ENCODE measurements at places on chromosomes 4 and X. TPM values are rescaled to one million over a fixed set of nuclear protein-coding genes. Genes with fewer than 3 reads are reported as not detected.

DNA sequence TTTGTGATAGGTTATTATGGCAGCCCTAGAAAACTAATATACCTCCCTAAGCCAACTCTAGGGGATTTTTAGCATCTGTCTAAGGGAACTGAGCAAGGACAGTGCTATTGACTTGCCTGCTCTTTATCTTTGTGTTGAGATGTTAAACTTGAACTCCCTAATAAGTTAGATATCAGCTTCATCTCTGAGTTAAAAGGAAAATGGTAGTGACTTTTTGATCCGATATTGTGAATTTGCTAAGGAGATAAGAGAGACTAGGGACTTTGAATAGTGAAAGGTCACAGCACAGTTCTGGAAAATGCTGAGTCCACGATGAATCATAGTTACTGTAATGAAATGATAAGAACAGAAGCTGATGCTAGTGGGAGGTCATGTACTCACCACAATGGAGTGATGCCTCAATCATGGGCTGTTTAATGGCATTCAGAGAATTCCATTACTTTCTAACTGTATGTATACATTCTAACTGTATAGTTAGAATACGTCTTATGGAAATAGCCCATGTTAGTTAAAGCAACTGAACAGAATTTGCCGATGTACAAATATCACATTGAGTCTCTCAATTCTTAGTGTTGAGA, 147.2 kb downstream of the GLRA3 start:
- DNase-seq: no peak

- no peak for DNase-seq
Observed at GRCh38 chr4:499567-499966, 557 bp downstream of the PIGG start.

GRCh38 chr4:167210166-167210565, 24.1 kb downstream of the SPOCK3 start:
- DNase-seq: no peak

GRCh38 chrX:138923805-138924204, 212.3 kb upstream of the FGF13 start:
- DNase-seq: no peak

DNA sequence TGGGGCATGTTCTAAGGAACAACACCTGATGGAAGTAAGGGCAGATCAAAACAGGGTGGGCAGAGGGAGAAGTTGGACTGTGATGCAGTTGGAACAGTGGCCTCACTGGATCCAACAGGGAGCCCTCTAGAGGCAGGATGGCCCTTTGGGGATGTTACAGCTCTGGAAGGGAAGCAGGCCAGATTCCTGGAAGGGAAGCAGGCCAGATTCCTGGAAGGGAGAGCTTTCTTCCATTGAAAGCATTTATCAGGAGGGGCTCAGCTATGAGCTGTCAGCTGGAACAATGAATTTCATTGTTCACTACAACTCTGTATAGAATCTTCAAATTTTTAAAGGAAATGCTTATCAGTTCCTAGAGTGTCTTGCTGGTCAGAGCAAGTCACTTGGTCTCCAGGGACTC, 17.7 kb downstream of the IL15 start:
- DNase-seq: no peak

DNA sequence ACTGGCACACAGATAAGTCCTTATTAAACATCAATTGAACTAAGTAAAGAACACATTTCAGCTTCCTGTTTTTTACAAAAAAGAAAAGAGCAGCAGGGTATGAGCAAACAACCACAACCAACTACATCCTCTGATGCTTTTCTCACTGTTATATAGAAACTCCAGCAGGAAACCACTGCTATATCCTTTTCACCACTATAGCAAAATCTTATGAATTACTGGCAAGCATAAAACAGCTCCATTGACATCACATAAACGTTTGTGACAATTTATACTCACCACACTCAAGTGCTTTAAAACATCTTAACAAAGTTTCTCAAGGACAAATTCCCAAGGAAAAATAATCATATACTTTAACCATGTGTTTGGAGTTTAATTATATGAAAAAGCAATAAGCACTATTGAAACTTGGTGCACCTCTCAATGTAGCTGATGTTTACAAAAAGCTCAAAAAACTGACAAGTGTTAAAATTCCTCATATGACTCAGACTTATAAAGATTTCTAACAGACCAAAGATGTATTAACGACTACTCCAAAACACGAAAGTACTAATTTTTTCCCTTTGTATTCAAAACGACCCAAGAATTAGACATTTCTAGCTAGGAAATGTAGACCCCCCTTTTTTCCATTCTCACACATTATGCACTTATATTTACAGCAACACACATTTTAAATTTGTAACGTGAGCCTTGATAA, 12.9 kb downstream of the GPRIN3 start:
- no peak for DNase-seq

DNA sequence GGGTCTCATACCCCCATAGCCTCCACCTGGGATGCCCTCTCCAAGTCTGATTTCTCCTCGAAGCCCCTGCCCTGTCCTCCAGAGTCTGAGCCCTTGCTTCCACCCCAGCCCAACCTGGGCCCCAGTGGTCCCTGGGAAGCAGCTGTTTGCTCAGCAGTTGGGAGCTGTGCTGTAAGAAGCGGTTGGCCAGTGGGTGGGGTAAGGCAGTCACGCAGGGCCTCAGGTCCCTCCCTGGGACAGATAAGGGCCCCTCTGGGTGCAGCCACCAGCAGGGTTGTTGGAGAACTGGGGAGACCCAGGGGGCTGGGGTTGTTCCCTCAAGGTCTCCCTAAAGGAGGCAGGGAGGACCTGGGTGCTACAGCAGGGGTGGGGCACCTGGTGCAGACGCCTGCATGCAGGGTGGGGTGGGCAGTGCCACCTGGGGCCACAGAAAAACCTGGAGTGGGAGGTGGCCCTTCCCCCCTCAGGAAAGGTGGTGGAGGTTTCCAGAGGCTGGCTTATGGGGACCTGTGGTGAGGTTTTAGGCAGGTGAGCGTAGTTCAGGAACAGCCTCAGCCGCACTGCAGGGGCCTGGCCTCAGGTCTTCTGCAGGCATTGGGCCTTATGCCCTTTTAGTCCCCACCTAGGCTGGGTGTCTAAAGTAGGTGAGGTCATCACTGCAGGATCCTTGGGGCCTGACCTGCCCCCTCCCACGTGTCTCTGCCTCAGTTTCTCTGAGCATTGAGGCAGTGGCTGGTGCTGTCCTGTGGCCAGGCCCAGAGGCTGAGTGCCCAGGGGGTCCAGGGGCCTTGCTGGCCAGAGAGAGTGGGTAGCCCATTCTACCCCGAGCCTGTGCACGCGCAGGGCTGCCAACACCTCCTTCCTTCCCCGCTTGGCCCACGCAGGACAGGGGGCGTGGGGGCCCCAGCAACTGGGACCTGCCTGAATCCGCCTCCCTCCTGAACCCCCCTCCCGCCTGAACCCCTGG, 3.1 kb upstream of the SLC26A1 start:
- no peak for DNase-seq

DNA sequence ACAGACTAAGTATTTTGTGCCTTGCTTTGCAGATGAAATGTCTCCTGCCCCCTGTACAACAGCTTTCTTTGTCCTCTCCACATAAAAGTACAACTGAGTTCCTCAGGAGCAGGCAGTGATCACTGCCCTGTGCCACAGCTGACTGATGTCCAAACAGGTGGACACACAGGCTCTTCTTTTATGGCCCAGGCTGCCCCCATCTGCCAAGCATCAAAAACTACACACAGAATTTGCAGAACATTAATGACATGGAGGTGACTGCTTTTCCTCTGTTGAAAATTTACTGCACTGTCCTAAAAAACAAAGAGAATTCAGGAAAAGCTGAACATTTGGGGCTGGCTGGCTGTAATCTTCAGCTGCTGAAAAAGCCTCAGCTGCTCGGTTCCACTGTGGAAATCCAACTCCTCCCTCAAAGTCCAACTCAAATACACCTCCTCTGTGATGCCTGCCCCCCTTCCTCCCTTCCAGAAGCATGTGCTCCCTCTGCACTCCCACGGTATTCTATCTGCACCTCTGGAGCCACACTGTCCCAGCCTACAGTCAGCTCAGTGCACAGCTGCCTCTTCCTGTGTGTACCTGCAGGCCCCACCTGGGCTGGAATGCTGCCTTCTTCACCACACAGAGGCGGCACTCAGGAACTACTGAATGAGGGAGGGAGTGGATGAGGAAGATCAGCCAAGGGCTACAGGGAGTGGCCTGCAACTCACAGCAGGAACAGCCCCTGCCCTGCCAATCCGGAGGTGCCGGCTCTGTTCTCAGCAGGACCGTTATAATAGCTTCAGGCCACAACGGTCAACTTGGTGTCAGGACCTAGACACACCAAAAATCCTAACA, 10.3 kb downstream of the AFAP1 start:
- no peak for DNase-seq

MTMR8 gene
- total RNA-seq: 2.2 TPM

DNA sequence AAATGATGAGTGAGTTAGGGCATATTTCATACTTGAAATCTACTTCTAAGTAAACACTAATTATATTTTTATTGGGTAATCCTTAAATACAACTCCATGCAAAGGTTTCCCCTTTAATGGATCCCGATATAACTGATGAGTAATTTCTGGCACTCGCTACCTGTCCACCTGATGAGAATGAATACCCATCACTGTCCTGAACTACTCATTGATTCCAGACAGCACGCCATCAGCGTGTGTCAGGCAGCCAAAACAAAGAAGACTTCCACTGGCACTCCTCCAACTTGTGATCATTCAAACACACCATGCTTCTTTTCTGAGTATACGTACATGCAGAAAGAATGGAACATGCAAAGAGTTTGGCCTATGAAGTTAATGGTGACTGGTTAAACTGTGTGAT, 69.4 kb downstream of the HCCS start:
- DNase-seq: no peak

XG gene
- not detected for total RNA-seq

GAGE2A gene
- total RNA-seq: not detected

- peak; percentile 71 for DNase-seq
Observed at GRCh38 chr4:82201805-82202641, 171.8 kb downstream of the HNRNPD start.

DNA sequence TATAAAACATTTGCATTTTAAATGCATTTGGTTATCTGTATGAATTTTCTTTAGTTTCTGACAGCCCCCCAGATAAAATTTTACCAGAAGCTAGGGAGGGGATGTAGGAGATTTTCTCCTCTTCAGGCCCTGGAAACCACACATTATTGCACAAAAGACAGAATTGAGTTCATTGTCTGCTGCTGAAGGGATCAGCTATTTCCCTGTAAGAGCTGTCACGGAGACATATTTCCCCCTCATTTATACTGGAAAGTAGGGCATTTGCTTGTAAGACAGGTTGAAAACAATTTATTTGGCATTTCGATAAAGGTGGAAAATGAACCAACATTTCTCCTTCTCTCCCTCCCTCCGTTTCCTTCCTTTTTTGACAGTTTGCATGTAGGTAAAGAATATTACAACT, 241.3 kb upstream of the LCORL start:
- DNase-seq: no peak

DNA sequence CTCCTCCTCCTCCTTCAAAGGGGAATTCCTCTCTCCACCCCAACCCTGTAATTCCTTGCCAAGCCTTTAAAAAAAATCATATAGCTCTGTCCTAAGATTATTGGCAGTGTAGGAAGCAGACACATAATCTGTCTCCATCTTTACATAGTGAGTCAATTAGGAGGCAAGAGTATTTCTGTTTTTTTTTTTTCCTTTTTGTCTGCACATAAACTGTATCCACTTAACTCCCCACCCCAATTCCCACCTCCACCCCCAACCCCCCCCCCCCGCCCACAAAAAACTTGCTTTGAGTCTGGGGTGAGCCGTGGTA, 182.5 kb downstream of the RASL11B start:
- no peak for DNase-seq

- DNase-seq: no peak
Observed at GRCh38 chr4:533318-534100, 34.5 kb downstream of the PIGG start.

DNA sequence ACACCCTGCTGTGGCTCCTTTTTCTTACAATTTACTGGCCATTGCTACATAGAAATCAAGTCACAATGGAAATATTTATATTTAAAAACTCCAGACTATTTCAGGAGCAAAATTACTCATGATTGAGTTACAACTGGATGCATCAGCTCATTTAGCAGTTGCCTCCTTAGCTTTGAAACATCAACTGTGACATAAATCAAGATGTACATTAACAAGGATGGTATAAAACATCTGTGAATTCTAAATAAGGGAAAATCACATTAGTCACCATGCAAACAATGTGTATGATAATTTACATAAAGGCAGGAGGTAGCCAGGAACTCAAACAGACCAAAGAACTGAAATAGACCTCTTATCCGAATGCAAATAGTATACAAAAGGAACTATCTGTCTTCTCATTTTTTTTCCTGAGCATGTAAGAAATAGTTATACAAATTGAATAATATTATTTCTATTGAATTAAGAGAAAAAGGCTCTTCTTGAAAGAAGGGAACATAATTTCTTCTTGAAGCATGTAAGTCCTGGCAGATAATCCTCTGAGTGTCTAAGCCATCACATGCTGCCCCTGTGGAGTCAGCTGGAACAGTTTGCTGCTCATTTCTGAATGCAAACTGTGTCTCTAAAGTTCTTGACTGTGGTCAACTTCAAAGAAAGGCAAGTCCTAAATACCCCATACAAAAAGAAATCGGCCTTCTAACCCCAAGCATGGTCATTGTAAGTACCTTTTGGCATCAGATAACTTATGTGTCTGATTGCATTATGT, 151.2 kb downstream of the NAA11 start:
- no peak for DNase-seq

IBSP gene
- total RNA-seq: not detected

MAML3 gene
- total RNA-seq: 59.4 TPM

GRCh38 chrX:55919367-55920221, 202.0 kb downstream of the RRAGB start:
- no peak for DNase-seq

DNA sequence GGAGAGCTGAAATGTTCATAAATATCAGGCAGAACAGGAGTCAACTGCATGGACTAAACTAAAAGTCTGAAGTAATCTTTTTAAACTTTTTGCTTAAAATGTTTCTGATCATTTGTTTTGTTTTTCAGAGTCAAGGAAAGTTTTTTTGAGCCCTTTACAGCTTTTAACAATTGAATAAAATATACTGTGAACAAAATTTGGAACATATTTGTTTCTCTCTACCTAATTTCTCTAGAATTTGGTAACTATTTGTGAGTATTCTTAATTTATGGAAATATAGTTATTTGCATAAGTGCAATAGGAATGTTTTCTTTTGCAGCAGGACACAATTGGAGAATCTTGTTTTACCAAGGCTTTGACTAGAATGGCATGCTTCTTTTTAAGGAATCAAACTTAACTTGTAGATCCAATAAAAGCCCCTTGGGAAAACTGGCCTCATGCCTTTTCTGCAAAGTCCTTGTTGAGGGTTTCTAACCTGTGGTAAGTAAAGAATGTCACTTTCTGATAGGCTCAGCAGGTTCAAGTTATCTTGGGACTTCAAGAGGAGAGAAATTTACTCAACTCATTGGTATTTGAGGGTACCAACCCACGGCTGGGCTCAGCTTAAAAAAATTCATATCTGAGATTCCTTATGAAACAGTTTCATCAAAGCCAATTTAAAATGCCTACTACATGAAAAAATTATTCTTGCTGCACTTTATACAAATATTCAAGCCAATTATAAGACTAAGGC, 91.5 kb downstream of the UPRT start:
- no peak for DNase-seq

DNA sequence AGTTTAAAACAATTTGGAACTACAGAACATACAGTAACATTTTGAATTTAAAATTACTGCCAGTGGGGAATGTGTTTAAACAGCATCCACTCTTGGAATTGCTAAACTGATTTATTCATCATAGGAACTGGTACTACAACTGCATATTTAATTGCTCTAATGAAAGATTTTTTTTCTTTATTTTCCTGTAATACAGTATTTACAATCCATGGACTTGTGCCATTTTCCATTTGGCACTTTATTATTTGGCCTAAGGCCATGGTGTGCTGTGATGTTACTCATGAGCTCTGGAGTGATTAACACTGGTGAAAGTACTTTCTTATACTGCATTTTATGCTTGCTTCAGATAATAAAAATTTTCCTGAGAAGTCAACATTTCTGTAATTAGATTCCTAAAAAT, 69.7 kb upstream of the NUDT6 start:
- no peak for DNase-seq

Measured in glutamatergic neuron (in vitro differentiated cells).